Stimulated activated CD4-positive, alpha-beta T cell treated with anti-CD3 and anti-CD28 coated beads, Interleukin-1b, Interleukin-23, amount 100 ng/mL, for 1 hour (primary cell): ENCODE measurements at places on chromosomes 11 and 22.

- DNase-seq, result peak; percentile 42
Measured at GRCh38 chr11:62593434-62594044, 2.2 kb upstream of the TUT1 start.

DNA sequence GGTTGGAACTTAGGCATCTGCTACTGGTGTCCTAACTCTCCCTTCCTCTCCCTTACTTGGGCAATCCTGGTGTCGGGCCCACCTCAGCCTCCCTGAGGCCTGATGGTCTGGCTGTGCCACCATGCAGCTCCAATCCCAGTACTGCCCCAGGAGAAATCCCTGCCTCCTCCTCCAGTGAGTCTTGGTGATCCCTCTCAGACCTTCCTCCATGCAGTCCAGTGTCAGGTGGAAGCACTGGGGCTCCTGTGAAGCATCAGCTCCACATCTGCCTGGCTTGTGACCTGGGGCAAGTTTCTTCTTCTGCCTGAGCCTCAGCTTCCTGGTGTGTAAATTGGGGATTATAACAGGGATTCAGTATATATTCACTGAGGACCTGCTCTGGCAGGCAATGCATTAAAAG, 1.8 kb upstream of the PELI3 start:
- DNase-seq, result no peak

DNA sequence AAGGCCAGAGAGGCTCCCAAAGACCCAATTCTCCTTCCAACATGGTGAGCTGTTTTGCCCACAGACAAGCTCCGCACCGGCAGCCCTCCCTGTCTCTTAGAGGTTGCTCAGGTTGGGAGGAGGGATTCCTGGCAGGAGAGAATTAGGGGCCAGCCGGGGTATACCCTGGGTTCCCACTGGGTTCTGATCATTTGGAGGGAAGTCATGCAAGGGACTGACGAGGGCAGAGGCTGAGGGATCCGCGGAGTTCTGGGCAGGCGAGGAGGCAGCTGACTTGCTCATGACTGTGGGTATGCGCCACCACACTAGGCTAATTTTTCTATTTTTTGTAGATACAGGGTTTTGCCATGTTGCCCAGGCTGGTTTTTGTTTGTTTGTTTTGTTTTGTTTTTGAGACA, 4.6 kb downstream of the ST3GAL4 start:
- DNase-seq, result no peak

GRCh38 chr11:95920460-95921105, 3.3 kb downstream of the MTMR2 start:
- DNase-seq, result no peak

DNA sequence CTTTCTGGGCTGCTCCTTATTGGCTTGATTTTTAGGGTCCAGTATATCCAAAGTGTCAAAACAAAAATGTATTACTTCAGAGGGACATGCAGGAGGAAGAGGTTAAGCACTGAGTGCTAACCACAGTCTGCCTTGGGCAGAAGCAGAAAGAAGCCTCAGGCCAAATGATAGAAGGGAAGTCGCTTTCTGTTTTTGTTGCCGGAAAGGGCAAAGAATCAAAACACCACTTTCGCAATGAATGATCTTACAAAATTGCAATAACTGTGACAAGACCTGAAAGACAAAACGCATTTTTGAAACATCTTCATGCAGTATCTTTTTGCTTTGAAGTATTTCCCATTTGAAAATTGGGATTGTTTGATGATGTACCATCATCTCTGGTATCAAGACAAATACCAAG, 70.1 kb upstream of the PICALM start:
- DNase-seq, result no peak

- no peak for DNase-seq
Measured at GRCh38 chr11:64056213-64056785, 20.6 kb downstream of the FLRT1 start.

DNA sequence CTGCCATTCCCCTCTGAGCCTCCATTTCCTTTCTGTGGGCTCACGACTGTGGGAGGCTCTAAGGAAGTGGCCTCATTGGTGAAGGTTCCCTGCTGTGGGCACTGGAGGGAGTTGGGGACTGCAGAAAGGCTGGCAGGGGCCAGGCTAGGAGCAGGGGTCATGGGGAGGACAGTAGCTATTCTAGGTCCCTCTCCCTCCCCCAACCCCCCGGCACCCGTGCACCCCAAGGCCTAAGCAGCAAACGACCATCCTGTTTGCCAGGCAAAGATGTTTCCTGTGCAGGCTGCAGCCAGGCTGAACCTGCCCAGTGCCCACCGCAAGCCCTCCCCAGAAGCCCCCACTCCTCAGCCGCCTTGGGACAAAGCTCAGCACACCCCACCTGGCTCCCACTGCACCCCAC, 189.4 kb downstream of the MN1 start:
- DNase-seq, result no peak

- no peak for DNase-seq
Measured at GRCh38 chr22:28072066-28072465, 153.0 kb upstream of the PITPNB start.

- no peak for DNase-seq
Measured at GRCh38 chr11:28628412-28628811, 520.2 kb downstream of the METTL15 start.

- DNase-seq, result no peak
Measured at GRCh38 chr11:83574519-83574918, 288.4 kb upstream of the CCDC90B start.
